ENCODE measurements at places on chromosomes 7 and 10.

GRCh38 chr7:135326636-135327280 is 93.1 kb downstream of the STRA8 start:
- no peak for DNase-seq

DNA sequence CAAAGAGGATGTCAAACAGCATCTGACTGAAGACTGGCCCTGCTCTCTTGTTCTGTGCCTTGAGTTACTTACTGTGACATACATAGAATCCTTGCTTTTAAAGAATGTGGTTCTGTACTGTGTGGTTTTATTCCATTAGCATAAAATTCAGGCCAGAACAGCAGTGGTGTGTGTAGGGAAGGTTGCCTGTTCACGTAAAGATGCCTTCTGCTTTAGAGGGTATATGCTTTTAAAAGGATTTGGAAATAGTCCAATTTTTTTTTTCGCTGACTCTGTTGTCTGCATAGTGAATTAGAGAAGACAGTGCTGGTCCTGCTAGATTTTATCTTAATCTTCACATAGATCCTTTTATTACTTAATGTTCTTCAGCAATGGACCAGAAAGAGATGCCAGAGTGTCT is 470.8 kb upstream of the SEMA3A start:
- no peak for DNase-seq

DNA sequence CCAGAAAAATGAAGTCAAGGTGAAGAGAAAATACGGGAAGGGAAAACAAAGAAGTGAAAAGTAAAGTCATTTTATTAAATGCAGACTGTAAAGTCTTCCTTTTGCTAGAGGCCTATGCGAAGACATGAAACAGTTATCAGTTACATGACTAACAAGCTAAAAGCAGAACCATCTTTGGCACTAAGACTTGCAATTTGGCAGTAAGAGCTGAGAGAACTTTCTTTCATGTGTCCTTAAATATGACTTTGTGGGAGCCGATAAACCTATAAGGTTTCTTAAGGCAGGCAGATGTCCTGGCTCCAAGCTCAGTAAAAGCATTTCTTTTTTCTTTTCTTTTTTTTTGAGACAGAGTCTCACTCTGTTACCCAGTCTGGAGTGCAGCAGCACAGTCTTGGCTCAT is 10.4 kb downstream of the ANLN start:
- DNase-seq = no peak

- DNase-seq = no peak
Measured at GRCh38 chr7:7843972-7844371, 124.6 kb upstream of the GLCCI1 start.

GRCh38 chr7:143229054-143229790 is 7.4 kb downstream of the TAS2R40 start:
- DNase-seq = peak; percentile 11

DNA sequence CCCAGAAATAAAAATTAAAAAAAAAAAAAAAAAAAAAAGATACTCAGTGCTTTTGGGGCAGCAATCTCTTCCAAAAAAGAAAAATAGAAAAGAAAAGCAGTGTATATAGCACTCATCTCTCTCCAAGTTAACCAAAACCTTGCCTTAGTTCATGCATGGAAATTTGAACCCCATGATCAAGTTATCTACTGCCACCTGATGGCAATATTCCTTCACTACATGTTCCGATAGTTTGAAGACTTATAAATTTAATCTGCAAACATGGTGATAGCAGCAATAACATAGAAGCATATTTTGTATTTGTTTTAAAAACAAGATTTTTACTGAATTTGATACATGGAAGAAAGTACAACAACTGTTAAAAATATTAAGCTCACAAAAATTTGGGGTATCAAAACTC is 48.6 kb upstream of the SLIT1 start:
- peak; percentile 44 for DNase-seq

DNA sequence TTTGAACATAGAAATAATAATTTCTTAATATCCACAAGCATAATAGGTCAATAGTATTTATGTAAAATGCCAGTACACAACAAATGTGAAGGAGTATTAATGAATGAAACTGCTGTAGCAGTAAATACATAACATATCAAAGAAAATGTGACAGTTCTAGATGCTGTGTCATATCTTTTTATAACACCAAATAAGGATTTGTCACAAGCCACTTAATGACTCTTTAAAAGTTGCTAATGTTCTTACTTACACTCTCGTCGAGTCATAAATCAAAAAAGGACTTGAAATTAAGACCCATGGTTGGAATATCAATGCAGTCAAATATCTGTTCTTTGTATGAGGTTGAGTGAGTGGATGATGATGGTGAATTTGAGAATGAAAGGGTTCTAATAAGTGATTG is 96.6 kb downstream of the CELF2 start:
- DNase-seq = no peak
